Foreskin fibroblast (primary cell): ENCODE measurements at places on chromosomes 12 and 14.
A peak's percentile ranks its signal among the peaks of the same experiment; 100 is the strongest.

GRCh38 chr14:74896400-74896799 lies 14.7 kb downstream of the DLST start:
- no peak for DNase-seq

- no peak for DNase-seq
Measured at GRCh38 chr12:53133722-53134121, 30.4 kb downstream of the SOAT2 start.

DNA sequence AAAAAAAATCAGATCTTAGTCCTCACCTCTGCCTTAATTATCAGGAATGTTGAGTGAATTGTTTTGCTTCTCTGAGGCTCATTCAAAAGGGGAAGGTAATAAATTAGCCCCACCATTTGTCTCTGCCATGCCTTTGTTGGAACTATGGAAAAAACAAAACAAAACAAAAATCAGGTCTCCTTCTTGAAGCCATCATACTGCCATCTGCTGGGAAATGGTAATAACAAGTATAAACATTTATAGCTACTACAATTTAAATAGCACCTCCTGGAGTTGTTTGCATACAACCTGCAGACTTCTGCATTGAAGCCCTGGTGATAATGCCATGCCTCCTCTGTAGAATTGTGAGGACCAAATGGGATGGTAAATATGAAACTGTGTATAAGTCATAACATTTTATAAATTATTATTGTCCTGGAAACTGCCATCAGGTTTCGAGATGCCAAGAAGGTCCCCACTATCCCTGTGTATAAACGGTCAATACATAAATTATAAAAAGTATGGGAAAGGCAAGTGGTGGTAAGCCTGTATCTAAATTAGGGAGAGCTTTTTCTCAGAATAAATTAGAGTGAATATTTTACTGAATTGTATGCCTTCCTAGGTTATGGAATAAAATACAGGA lies 87.2 kb upstream of the FGD4 start:
- DNase-seq = peak; percentile 33

GRCh38 chr12:27787559-27787958 lies 7.5 kb upstream of the MANSC4 start:
- DNase-seq = no peak

DNA sequence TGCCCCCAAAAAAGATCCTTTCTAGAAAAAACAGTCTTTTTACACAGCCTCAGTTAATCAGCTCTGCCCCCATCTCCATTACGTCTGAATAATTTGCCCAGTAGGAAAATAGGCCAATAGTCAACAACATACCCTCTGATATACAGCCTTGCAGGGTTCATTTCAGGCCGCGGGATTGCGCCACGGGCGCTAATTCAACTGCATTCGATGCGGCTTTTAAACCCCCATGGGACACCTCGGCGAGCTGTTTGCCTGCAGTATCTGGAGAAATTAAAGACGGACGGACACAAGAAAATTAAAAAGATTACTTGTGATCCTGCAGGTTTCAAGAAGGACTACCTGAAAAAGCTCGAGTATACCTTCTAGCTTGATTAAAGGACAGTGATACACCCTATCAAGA lies 36.1 kb downstream of the ERP29 start:
- no peak for DNase-seq

GRCh38 chr14:65866448-65866847 lies 453.9 kb downstream of the FUT8 start:
- no peak for DNase-seq

DNA sequence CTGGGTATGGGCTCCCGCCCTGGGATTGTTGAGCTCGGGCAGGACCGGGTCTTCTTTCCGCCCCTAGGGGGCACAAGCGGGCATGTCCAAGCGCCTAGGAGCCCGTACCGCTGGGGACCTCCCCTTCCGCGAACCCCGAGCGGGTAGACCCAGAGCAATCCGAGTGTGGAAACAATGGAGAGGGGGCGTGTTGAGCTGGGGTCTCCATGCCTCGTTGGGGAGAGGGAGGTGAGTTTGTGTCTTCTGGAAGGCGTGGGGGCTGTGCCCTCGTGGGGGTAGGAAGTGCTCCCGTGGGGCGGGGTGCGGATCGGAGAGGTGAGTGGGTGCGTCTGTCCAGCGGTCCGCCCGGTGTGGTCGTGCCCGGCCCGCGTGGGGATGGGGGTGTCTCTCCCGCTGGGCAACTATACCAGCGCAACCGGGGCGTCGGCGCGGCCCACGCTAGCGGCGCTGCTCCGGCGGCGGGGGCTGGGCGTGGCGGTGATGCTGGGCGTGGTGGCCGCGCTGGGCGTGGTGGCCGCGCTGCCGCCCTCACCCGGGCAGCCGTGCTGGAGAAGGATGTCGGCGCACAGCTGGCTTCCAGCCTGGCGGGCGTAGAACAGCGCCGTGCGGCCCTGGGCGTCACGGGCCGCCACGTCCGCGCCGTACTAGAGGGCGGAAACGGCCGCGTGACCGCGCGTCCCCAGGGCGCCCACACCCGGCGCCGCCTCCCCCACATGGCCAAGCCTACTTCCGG lies 12.2 kb downstream of the AGAP2 start:
- peak; percentile 77 for DNase-seq

DNA sequence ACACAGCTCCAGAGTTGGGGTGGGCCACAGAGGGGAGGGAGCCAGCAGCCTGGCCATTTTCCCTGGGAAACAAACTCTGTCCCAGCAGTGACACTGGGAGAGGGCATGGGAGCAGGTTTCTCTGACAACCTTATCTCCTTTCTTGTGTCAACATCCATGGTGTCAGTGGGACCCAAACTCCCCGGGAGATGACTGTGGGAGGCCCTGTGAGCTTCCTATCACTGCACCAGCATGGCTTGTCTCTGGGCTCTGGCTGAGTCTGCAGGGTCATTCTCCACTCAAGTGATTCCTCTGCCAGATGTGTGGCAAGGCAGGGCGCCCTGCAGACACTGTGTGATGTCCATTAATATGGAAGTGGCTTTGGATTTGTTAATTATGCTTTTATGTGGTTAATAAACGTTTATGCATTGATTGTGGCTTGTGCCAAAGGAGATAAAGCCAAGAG lies 10.1 kb downstream of the LRTM2 start:
- no peak for DNase-seq

DNA sequence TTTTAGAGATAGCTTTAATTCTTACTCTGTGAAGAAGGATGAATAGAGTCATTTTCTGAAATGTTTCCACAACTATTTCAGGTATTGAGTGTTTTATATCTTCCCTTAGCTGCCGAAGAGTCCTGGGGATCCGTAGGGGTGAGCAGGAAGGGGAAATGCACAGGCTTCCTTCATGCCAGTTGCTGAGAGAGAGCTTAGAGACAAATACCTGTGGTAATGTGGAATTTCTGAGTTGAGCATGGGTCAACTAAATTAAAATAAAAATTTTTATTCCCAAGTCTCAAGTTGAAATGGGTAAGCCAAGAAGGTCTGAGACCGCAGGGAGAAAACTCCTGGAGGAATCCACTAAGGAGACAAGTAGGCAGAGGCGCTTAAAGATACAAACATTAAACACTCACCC lies 185.7 kb downstream of the DAD1 start:
- DNase-seq = no peak

DNA sequence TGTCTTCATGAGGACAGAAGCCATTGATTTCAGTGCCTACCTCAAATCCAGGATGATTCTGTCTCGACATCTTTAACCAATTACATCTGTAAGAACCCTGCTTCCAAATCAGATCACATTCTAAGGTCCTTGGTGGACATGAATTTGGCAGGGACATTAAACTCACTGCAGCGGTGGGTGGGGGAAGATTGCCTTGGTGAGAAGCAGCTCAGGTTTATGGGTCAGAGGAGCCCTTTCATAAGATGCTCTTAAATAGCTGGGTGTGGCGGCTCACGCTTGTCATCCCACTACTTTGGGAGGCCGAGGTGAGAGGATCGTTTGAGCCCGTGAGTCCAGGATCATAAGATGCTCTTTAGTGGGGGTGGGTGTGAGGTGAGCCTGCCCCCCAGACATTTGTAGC lies 42.9 kb downstream of the ELK3 start:
- DNase-seq = peak; percentile 44

DNA sequence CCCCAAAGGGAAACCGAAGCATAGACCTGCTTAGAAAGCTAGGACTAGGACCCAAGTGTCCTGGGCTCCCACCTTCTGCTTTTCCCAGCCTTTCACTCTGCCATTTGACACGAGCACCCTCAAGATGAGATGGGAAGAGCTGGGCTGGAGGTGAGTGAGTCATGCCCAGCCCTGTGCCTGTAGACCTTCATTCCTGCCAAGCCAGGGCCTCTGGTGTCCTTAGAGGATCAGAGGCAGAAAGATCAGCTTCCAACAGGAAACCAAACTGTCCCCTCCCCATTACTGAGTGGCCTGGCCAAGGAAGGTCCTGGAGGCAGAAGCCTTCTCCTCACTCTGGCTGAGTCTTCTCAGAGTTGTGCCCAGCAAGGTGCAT lies 3.5 kb downstream of the TMEM63C start:
- no peak for DNase-seq

GRCh38 chr14:84961637-84962036 lies 568.3 kb upstream of the FLRT2 start:
- DNase-seq = no peak

- no peak for DNase-seq
Measured at GRCh38 chr12:41474001-41474400, 285.9 kb downstream of the PDZRN4 start.

GRCh38 chr12:1776170-1776921 lies 44.0 kb upstream of the LRTM2 start:
- DNase-seq = peak; percentile 88

GRCh38 chr12:31672521-31672920 lies 13.0 kb downstream of the ETFBKMT start:
- DNase-seq = no peak

DNA sequence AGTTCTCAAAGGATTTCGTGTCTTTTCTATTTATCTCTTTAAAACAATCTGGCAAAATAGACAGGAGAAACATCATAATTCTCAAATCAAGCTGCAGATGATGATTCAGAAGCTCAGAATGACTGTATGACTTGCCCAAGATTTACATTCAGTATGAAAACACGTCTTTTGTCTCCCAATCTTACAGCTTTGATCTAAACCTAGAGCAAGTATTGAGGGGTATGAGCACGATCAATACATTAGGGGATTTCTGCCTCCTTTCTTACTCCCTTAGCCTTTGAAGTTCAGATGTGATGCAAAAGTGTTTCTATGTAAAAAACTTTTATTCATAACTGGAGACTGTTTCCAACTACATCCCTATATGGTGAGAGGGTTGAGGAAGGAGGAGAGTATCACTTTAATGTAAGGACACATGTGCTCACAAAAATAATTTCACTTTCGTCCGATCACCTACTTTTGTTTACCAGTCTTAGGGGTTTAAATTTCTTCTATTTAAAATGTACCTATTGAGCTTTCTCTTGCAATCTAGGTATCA lies 454.8 kb downstream of the TMTC2 start:
- no peak for DNase-seq

GRCh38 chr14:50093496-50093895 lies 22.9 kb downstream of the VCPKMT start:
- no peak for DNase-seq

DNA sequence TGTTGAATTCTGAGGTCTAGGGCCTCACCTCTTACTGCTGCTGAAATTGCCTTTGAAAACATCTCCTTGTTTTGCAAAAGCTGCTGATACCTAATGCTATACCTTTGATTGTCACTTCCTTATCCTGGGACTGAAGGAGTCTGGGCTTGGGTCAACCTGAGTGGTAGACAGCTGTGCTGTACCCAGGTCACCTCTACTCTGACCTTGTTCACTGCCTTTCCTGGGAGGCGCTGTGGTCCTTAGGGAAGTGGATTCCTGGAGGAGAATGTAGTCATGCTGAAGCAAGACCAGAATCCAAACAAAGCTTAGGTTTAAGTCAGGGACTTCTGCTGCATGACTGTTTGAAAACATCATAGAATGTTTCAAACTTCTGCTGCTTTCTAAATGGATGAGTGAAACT lies 191.4 kb downstream of the SNAPC1 start:
- DNase-seq = no peak

GRCh38 chr12:111757361-111758119 lies 9.2 kb upstream of the ALDH2 start:
- DNase-seq = peak; percentile 30

- DNase-seq = no peak
Measured at GRCh38 chr12:50988871-50989270, 36.5 kb downstream of the HIGD1C start.

DNA sequence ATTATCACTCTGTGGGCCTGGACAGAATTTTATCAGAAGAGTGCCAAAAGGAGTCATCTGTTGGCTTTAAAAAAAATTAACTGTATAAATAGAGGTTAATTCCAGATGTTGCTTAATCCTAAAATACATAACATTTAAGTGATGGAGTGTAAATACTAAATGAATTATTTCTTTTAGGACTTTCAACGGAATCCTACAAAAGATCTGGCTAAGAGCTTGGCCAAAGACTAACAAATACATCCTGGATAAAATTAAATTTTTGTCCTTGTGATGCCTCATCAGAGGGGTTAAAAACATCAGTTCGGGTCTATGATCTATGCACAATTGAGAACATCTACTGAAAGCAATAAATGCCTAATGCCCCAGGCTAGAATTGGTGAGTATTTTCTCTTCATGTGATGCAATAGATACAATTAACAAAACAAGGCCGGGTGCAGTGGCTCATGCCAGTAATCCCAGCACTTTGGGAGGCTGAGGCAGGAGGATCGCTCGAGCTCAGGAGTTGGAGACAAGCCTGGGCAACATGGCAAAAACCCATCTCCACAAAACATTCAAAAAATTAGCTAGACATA lies 49.8 kb upstream of the RAP1B start:
- peak; percentile 50 for DNase-seq

GRCh38 chr14:105860615-105861580 lies 334.5 kb downstream of the TMEM121 start:
- DNase-seq = no peak

GRCh38 chr12:76698966-76699365 lies 64.9 kb upstream of the ZDHHC17 start:
- DNase-seq = no peak

DNA sequence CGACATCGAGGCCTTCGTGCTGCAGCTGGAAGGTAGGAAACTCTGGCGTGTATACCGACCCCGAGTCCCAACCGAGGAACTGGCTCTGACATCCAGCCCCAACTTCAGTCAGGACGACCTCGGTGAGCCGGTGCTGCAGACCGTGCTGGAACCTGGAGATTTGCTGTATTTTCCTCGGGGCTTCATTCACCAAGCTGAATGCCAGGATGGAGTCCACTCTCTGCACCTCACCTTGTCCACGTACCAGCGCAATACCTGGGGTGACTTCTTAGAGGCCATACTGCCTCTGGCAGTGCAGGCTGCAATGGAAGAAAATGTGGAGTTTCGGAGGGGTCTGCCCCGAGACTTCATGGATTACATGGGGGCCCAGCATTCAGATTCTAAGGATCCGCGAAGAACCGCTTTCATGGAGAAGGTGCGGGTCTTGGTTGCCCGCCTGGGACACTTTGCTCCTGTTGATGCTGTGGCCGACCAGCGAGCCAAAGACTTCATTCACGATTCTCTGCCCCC lies 1.4 kb downstream of the RIOX1 start:
- DNase-seq = no peak

DNA sequence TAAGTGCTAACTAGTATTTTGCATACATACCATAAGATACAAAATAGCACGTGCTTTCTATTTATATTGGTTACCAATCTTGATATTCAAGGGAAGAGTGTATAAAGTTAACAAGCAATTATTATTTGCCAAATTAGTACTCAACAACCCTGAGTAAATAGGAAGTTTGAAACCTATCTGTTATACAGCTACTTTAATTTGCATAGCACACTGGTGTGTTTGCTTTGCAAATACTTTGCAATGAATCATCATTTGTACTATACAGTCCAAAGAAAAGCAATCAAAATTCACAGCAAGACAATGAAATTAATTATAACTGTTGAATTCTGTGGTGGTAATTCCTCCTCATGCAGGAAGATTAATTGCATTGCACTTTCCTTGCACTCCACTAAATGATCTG lies 469.1 kb downstream of the PRKD1 start:
- DNase-seq = no peak
